Caco-2 (cell line): ENCODE measurements at places on chromosomes 1 and 21. TPM values are rescaled to one million over a fixed set of nuclear protein-coding genes. Genes with fewer than 3 reads are reported as not detected.

OR2L2 gene
- total RNA-seq, result 0.16 TPM in 2 replicates

DNA sequence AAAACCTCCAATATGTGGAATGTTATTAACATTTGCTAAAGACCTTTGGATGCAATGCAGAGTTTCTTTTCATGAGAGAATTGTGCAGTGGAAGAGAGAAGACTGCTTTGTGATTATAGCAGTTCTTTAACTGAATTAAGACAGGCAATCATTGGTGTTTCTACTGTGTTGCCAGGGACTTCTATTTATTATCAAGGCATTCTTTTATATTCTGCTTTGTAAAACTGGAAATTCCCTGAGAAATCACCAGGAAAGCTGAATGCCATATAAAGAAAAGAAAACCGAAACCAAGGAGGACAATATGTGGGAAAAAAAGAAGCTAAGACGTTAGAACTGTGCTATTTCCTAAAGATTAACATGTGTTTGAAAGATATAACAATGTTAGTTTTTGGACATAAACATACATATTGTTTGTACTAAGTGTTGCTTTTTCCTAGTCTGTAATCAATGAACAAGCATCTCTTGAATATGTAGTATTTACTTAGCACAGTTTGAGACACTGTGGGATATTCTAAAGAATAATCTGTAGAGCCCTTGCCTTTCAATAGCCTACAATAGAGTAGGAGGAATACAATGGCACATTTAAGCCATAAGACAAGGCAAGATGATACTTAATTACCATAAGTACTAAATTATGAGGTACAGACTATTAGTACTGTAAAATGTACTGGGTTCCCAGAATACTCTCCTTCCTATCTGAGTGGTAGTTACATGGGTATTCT is 47.1 kb downstream of the EXTL2 start:
- H3K27ac ChIP-seq, result no peak overlapping the region
- no peaks in the 10 kb centered on the region for H3K4me1 ChIP-seq
- DNase-seq, result no peak
- H3K36me3 ChIP-seq, result no peaks in the 10 kb centered on the region
- no peak overlapping the region for H3K4me3 ChIP-seq

- H3K27me3 ChIP-seq, result no peaks in the 10 kb centered on the region
- DNase-seq, result no peak
- no peak overlapping the region for H3K27ac ChIP-seq
- H3K36me3 ChIP-seq, result no peaks in the 10 kb centered on the region
- no peaks in the 10 kb centered on the region for H3K4me1 ChIP-seq
- H3K4me3 ChIP-seq, result no peak overlapping the region
These were observed 131.9 kb downstream of the AK5 start for GRCh38 chr1:77413541-77414335.

DNA sequence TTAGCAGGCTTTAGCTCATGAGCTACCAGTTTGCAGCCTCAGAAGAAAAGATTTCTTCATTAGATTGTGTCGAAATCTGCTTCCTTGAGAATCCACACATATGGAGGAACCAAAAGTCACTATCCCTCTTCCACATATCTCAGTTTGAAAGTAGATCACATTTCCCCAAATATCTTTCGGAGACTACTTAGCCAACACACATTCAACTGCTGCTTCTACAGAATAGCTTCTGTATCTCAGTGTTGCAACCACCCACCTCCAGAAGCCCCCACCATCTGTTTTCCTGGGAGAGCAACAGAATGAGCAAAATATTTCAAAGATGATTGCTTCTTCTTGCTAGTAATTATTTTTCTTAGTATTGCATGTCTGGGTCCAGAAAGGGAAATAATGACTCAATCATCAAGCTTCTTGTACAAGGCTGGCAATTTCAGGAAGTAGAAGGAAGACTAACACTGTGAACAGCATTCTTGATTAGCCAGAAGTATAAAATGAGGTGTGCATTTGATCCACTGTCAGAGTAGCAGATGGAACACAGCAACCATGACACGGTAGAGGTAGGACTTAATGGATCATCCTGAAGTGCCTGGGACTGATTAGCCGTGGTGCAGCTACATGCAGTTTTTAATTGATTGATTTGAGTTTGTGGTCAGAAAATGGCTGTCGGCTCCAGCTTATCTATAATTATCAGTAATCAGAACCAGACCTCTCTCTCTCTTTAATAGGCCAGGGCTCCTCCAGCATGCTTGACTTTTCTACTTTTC is 24.9 kb downstream of the ZC3H11B start:
- no peak overlapping the region for H3K4me3 ChIP-seq
- H3K4me1 ChIP-seq, result no peaks in the 10 kb centered on the region
- DNase-seq, result no peak
- H3K27me3 ChIP-seq, result no peaks in the 10 kb centered on the region
